ENCODE measurements at places on chromosomes 16 and 17.

DNA sequence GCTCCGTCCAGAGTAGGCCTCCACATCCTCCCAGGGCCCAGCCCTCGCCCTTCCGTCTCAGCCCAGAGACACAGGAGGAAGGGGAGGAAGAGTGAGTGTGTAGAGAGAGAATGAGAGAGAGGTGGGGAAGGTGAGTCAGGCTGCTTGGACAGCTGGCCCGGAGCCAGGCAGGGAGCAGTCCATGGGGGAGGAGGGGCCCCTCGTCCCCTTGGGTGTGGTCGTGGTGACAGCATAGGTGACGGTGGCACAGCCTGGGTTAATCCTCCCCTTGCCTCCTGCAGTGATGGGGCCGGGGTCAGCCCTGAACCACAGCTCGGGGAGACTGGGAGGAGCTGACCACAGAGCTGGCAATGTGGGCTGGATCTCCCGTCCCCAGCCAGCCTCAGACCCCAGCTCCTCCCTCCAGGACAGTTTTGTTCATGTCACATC is 36.5 kb downstream of the FA2H start:
- DNase-seq, result peak; percentile 10

- DNase-seq, result peak; percentile 62
Measured at GRCh38 chr16:65229191-65229662, 107.4 kb upstream of the CDH11 start.

DNA sequence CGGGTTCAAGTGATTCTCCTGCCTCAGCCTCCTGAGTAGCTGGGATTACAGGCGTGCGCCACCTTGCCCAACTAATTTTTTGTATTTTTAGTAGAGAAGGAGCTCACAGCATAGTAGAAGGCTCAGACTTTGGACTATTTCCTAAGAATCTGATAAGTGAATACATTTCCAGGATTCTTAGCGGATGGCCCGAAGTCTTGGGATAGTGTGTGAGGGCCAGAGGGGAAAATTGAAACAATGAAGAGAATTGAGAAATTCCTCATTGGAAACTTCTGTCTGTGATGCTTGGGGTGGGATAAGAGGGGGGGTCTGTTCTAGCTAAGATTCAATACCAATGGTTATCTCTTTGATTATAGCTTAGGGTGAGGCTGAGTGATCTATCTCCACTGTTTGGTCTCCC is 183.3 kb downstream of the MSI2 start:
- no peak for DNase-seq

DNA sequence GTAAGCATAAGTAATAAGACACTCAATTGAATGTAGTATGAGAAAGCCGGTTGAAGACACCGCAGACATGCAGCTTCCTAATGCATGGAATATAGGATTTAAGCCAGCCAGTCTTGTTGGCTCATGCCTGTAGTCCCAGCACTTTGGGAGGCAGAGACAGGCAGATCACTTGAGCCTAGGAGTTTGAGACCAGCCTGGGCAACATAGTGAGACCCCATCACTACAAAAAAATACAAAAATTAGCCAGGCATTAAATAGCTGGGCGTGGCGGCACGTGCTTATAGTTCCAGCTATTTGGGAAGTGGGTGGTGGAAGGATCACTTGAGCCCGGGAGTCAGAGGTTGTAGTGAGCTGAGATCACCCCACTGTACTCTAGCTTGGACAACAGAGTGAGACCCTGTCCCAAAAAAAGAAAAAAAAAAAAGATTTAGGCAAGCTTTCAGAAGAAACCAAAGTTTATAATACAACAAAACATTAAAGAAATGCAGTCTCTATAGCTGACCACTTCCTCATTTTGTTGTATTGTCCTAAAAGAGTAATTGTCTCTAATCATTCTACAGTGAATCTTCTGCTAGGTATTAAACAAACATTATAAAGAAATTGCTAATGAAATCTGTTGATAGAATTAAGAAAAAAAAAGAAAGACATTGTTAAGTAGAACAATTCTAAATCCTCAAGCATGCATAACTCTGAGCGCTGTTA is 68.6 kb upstream of the KIFC3 start:
- DNase-seq, result no peak

DNA sequence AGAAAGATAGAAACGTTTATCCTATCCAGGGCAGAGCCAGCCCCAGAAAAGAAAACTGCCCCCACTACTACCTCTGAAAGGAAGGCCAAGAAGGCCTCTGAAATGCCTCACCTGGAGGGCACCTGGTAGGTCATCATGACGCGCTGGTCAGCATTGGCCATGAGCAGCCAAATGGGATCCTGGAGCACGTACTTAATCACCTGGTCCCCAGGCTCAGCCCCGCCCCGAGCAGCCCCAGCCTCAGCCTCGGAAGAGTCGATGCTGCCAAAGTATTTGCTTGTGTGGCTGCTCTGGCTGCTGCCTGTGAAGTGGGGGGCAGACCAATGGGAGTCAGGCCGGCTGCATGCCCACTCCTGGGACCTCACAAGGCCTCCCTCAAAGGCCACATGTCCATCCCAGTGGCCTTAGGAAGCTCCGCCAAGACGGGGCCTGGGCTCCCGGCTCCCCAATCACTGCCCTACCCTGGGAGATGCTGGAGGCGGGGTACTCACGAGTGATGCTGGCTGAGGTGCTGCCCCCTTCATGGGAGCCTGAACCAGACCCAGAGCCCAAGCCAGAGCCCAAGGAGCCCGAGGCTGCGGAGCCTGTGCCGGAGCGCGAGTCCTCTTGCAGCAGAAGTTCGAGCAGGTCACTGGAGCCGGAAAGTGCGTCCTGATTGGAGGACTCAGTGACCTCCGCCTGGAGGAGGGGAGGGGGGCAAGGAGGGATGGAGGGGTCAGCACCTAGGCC is 9.9 kb downstream of the PER1 start:
- DNase-seq, result no peak

DNA sequence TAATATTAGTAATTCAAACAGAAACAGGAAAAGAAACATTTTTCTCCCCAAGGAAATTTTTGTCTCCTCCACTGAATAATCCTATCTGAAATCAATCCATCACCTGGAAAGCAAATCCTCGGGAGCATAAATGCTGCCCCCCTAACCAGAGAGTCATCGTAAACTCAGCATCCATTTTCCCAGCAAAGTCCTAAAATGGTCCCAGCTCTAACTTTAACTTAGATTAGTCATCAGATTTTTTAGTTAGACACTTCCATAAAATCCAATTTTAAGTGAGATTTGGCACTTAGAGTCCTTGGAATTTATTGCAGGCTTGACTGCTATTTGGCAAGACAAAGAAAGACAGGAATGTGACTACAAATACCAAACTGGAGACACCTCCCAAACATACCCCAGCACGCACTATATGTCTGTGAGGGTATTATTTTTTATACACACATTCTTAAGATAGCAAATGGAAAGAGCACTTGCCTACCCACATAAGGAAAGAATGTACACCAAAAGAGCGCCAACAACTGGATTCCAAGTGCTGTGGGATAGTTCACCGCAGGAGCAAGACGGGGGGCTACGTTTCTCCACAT is 15.4 kb downstream of the SCO1 start:
- DNase-seq, result peak; percentile 55

GRCh38 chr17:44353672-44354331 is 8.7 kb downstream of the GRN start:
- DNase-seq, result no peak

DNA sequence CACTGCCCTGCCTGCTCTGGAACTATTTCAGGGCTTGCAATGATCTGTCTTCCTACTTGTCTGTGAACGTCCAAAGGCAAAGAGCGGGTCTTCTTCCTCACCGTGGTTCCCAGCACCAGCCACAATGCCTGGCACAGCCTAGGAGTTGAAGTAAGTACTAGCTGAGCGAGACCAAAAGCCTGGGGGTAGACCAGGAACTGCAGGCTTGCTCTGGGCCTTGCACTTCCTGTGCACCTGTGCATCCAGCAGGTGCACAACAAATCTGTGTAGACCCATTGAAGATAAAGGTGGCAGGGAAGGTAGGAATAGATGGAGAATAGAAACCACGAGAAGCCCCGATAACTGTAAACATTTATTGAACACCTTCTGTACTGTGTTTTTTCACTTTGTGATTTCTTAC is 4.6 kb downstream of the FAM171A2 start:
- no peak for DNase-seq

DNA sequence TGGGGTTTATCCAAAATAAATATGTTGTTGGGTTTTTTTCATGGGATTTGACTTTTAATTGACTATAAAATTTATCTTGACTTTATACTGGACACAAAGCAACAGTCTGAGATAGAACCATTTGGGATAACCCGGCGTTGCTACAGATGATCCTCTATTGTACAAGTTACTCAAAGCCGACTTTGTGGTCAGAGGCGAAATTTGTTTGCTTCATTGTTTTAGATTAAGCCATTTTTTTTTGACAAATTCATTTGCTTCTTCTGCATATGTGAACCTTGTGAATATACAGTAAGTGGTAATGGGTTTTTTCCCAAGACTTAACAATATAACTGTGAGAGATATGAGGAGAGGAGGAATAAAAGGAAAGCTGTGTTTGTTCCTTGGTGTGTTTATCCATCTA is 11.8 kb downstream of the MYO1D start:
- DNase-seq, result no peak

DNA sequence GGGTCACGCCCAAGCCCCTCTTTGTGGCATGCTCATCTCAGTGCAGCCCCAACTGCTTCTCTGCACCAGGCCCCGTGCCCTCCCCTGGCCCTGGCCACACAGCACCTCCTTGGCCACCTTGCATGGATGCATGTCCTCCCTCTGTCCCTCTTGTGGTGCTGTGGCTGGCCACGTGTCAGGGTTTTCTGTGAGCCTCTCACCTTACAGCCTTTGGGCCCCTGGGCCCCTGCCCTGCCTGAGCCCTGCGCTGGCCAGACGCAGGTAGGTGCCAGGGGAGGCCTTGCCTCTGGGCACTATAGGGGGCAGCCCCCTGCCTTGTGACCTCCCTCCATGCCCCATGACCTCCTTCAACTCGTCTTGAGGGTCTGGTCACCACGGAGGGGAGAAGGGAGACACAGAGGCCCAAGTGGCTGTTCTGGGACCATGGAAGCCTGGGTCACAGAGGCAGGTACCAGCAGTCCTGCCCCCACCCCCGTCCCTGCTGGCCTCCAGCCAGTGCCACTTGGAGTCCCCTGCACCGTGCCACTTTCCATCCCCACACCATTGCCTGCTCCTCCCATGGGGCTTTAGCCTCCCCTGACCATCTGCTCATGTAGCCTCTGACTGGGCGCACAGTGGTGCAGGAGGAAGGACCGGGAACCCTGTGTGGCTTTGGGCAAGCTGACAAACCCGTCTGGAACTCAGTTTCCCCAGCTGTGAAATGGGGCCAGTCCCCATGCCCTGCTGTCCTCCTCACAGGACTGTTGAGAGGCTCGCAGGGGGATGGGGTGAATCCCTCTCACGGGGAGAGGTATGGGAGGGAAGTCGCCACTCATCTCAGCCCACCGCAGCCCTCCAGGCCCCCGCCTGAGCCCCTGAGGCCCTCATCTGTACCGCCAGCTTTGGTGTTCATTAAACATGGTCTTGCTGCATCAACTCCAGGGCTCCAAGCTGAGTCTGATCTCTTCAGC is 11.5 kb upstream of the ATP6V0C start:
- DNase-seq, result no peak

DNA sequence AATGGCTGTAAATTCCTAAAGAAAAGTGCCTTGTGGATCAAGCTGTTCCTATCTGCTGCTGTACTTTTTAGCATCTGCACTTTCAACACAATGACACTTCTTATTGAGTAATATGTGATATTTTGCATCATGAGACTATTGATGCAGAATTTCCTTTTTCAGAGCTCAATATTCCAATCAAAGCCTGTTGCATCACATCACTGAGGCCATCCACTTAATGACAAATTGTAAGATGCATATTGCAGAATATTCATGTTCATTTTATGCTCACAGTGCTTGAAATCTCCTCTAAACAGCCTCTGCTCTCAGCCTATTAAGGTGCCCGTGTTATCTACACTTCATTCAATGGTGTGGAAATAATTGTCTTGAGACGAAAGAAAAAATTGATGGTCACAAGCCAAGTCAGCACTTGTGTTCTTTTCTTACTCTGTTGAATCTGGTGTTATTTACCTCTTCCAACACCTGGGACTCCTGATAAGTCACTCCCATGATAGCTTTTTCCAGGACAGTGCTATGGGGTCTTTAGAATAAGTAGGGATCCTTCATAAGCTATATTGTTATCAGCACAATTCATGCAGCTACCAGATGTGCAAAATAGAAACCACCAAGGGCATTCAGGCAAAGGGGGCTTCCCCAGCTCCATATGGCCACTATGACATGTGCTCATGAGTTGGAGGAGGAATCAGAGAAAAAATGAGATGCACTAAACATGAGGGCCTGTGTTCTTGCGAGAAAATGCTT is 9.3 kb upstream of the SKAP1 start:
- no peak for DNase-seq

DNA sequence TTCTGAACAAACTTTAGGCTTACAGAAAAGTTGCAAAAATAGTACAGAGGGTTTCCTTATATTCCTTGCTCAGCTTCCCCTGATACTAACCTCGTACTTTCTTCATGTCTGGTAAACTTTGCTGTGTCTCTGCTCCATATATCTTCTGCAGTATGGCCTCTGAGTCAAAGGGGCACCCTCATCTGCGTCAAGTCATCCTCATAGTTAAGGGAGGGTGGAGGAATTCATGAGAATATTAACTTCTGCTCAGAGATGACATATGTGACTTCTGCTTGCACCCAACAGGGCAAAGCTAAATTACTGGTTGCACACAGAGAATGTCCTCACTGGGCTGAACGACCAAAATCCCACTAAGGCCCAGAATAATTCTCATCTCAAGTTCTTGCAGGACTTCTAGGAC is 4.3 kb upstream of the CCL7 start:
- DNase-seq, result no peak

- DNase-seq, result peak; percentile 32
Measured at GRCh38 chr16:56657555-56658326, at the start of gene MT1F. Gene MT1F, plus strand, starts transcription at chr16:56657959. Its CDS starts 100 bp downstream, at chr16:56658059.

DNA sequence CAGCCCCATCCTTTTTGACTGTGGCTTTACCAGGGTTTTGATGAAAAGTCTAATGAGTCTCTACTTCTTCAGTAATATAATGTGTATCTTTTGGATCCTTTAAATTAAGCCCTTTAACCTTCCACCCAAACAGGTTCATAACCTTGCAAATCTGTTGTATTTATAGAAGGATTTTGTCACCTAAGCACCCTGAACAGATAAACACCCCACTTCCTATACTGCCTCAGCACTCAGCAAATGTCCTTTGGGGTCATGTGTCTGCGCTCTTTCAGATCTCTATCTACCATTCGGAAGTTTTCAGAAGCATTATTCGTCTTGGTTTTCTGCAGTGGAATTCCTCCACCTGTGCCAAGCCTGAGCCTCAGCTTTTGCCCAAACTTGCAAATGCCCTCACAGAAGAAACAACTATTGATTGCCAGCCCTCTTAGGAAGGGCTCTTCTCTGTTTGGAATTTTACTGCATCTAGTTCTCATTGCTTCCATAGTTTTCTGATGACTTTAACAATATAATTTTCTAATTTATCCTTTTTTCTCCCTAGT is 214.8 kb upstream of the KCNJ16 start:
- no peak for DNase-seq

GRCh38 chr16:86874141-86874540 is 295.8 kb downstream of the FOXL1 start:
- peak; percentile 13 for DNase-seq

- DNase-seq, result no peak
Measured at GRCh38 chr16:56362057-56362655, 63.2 kb downstream of the AMFR start.

Measured in adipocyte (in vitro differentiated cells).